ENCODE measurements at places on chromosomes 11 and 22.
A peak's percentile ranks its signal among the peaks of the same experiment; 100 is the strongest.

- no peak for DNase-seq
These were observed 18.4 kb upstream of the TMEM191C start for GRCh38 chr22:21448627-21449416.

- DNase-seq = no peak
These were observed 20.0 kb downstream of the GUCY1A2 start for GRCh38 chr11:106998116-106998915.

DNA sequence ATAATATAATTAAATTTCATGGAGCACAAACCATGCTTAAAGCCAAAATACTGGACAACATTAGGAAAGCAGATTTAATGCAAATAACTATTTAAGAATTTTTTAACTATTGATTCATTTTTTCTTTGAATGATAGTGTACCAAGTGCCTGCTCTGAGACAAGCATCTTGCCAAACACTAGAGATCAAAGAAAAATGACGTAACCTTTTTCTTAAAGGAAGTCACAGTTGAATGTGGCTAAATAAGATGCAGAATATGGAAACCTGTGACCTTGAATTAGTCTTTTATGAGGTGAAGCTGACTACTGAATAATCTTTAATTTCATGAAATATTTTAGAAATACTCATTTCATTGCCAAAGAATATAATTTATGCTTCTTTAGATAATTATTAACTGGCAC is 104.0 kb downstream of the MSANTD4 start:
- no peak for DNase-seq

- DNase-seq = peak; percentile 59
These were observed 2.9 kb downstream of the KLHL35 start for GRCh38 chr11:75429902-75430713.

- no peak for DNase-seq
These were observed 557.2 kb downstream of the BUD13 start for GRCh38 chr11:116215471-116216113.

DNA sequence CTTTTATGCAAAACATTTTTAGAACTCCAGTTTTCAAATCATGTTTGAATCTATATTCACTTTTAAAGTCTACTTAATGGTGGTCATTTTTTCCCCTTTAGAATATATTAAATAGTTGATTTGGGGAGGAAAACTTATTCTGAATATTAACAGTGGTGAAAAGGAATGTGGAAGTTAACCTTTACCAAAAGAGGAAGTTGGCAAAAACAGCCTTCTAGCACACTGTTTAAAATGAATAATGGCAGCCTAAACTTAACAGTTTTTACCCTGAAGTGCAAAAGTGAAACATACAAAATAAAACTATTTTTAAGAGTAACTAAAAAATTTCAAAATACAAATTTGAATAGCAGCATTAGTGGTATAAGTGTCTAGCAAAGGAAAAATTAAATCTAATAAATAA is 86.4 kb downstream of the GRK3 start:
- DNase-seq = no peak

DNA sequence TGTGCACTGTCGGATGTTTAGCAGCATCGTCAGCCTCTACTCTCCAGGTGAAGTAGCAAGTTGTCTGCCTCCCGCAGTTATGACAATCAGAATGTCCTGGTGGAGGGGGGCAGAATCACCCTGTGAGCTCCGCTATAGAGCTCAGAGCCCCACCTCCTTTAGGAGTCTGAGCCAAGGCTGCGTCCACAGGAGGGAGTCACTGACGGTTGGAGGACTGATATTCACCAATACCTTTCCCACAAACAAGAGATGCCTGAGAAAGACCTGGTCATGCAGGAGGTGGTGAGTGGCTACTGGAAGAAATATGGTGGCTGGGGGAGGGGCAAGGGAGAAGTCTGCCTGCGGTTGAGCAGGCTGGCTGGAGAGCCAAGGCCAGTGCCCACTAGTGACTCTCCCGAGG is 41.7 kb upstream of the ADA2 start:
- no peak for DNase-seq

DNA sequence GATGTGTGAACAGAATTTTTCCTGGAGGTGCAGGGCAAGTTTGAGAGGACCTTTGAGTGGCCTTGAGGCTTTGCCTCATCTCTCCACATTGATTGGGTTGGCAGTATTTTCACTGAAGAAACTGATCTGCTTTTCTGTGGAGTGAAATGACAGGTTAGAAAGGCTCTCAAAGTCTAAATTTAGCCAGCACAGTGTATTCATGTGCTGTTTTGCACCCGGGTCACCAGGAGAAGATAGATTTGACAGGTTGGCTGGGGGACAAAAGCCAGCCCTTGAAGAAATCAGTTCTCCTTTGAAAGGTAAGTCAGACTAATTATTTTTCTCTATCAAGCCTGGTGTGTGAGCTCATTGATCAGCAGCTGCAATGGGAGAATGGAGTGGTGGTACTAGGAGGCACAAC is 152.9 kb downstream of the DBX1 start:
- no peak for DNase-seq

DNA sequence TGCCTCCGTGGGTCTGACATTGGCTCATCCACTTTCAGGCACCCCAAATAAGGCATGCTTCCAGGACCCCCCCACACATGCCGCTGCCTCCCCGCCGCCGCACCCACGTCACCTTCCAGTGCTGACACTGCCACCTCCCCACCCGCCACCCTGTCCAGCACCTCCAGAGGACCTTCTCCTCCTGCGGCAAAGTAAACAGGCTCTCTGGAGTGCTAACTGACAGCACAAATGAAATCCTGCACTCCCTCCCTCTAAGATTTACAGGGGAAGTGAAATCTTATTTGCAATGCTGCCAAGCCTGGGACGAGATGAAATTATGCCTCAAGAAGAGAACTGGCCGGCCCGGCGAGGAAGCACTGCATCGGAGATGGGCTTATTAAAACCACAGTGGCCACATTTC is 35.3 kb downstream of the MACROD1 start:
- no peak for DNase-seq

GRCh38 chr11:12854829-12855228 is 154.3 kb upstream of the RASSF10 start:
- DNase-seq = no peak

DNA sequence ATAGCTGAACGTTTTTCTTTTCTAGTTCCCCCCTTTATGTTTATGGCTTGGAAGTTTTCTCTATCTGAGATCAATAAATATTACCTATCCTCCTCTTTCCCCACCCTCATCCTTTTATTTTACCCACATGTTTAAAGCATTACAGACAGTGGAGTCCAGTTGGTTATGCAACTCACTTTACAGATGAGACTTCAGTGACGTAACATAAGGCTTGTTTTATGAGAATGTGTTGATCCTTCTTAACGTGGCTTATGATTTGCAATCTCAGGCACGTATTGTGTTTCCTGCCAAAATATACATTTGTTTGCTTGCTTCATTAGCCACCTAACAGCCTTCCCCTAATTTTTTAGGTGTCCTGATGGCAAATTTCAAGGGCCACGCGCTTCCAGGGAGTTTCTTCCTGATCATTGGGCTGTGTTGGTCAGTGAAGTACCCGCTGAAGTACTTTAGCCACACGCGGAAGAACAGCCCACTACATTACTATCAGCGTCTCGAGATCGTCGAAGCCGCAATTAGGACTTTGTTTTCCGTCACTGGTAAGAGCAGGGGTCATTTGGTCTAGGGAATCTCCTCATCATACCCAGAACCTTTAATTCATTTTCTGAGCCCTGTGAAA is 36.6 kb downstream of the TMEM45B start:
- DNase-seq = no peak

DNA sequence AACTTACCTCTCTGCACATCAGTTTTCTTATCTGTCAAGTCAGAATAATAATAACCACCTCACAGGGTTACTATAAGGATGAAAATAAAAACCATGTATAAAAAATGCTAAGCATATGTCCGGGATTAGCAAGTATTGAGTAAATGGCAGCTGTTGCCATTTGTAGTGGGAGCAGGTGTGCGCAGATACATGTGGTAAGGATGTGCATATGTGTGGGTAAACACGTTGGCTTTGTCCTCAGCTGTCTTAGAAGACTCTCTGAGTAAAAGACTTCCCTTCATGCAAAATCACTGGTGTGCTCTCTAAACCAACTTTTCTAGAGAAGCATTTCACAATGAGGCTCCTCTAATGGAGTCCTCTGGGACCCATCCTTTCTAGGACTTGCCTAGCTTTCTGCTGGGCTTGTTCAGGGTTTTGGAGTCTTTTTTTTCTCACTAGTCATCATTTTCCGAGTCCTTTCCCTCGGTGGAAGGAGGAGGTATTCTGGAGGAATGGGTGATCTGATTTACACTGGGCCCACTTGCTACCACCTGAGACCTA is 62.4 kb downstream of the NELL1 start:
- no peak for DNase-seq

- no peak for DNase-seq
These were observed 48.9 kb downstream of the POLD3 start for GRCh38 chr11:74641289-74641688.

DNA sequence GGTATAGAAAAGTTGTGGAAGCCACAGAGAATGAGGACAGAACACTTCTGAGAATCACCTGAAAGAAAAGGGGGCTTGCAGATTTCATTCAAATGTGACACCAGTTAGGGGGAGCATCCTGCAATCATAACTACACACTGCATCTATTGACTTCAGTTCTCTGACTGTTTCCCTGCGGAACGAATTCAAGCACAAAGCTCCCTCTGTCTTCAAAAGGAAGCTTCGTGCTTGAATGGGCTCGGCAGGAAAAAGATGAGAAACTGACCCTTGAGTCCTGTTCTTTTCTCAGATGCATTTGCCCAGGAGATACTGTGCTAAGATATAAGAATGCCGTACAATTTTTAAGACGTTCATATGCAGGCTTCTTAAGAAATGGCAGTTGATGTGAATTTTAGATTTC is 2000.4 kb upstream of the RAG2 start:
- no peak for DNase-seq

DNA sequence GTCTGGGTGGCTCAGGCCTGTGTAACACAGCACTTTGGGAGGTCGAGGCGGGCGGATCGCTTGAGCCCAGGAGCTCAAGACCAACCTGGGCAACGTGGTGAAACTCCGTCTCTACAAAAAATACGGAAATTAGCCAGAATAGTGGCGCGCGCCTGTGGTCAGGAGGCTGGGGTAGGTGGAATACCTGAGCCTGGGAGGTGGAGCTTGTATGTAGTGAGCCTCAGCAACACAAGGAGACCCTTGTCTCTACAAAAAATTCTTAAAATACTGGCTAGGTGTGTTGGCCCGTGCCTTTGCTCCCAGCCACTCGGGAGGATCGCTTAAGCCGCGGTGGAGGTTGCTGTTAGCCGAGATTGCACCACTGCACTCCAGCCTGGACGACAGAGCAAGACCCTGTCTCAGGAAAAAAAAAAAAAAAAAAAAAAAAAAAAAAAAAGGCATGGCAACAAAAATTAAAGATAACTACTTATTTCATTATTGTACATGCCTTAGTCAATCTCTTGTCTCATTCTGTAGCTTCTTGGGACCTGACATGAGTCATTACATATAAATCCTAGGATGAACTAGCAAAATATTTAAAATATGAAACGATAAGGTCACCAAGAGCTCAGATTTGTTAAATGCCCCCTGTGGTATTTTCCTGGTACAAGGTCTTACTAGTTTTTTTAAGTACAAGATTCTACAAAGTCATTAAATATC is 1.1 kb downstream of the TAF1D start:
- peak; percentile 54 for DNase-seq

GRCh38 chr22:30922151-30922611 is 46.4 kb downstream of the MORC2 start:
- peak; percentile 73 for DNase-seq

GRCh38 chr11:117722082-117722481 is 74.9 kb downstream of the DSCAML1 start:
- no peak for DNase-seq

- no peak for DNase-seq
These were observed 101.6 kb downstream of the MAML2 start for GRCh38 chr11:96241331-96241841.

DNA sequence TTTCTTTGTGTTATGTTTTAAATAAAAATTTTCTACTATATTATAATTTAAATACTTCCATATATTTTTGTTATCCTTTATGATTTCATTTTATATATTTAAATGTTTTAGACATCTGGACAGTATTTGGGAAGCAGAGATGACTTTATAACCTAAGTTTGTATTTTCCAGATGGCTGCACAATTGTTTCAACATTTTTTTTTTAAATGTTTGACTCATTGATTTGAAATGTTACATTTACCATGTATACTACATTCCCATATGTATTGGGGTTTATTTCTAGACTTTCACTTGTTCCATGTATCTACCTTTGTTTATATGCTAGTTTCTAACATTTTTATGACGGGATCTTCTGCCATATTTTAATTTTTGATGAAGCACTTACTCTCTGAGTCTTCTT is 766.5 kb downstream of the METTL15 start:
- no peak for DNase-seq

DNA sequence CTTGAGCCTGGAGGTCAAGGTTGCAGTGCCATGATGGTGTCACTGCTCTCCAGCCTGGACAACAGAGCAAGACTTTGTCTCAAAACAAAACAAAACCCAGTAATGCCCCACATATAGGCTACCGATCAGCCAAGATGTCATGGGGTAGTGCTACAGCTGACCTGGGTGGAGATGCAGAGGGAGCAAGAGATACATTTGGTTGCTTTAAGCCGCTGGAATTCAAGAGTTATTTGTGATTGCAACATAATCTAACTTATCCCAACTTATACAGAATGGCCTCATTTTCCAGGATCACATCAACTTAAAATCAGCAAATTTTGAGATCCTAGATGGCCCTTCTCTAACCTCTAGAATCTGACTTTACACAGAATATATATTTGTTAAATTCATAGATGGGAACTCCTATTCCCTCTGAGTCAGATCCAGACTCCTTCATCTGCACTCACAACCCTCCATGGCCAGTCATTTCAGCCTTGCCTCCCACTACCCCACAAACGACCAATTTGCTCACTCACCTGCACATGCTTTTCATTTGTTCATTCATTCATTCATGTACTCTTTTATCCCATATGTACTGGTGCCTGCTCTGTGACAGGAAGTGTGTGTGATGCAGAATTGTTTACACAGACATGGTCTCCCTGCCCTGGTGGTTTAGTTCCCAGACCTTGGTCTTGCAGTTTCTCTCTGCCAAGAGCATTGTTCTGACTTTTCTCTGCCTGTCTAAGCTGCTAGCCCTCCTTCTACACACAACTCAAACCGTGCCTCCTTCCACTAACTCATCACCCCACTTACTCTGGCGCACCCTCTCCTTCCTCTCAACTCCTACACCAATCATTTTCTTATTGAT is 24.1 kb upstream of the APLNR start:
- DNase-seq = no peak

GRCh38 chr11:119625206-119625978 is 103.6 kb downstream of the NECTIN1 start:
- DNase-seq = no peak

DNA sequence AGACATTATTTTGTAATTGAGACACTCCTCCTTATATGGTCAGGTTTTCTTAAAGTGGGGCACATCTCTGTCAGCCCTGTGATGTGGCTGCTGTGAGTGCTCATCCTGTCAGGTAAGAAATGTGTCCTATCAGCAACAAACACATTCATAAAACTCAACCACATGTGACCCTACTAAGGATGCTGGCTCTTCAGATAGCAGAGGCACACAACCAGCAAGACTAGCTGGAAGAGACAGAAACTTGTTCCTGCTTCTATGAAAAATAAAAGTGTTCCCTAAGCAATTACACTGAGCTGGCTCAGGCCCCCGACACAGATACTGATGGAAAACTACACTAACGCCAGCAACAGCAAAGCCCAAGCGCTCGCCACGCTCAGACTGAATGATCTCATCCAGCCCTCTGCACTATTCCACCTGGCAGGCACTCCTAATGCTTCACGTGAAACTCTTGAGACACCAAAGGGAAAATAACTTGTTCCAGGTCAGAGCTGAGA is 49.8 kb upstream of the CYP2D6 start:
- DNase-seq = no peak

Data from activated naive CD8-positive, alpha-beta T cell treated with anti-CD3 and anti-CD28 coated beads, Interleukin-2, amount 50 U/mL, for 24 hours (primary cell).